Large intestine (tissue), 12 donors: ENCODE measurements at places on chromosomes 4 and X. TPM values are rescaled to one million over a fixed set of nuclear protein-coding genes. Genes with fewer than 3 reads are reported as not detected.

GRCh38 chr4:15648600-15648999 is 6.6 kb downstream of the FBXL5 start:
- DNase-seq: no peak

GRCh38 chr4:127400731-127401346 is 231.9 kb upstream of the INTU start:
- peak; percentile 29 for DNase-seq

SLC39A8 gene
- 8.0 TPM for polyA plus RNA-seq

GRCh38 chr4:33996075-33996718 is 2248.1 kb downstream of the ARAP2 start:
- no peak for DNase-seq

- no peak for DNase-seq
These were observed 427.4 kb downstream of the RAB28 start for GRCh38 chr4:13056630-13057189.

FANCB gene
- polyA plus RNA-seq: 1.4 TPM

GRCh38 chr4:2059046-2059725 is at the start of gene NAT8L:
Gene NAT8L, plus strand, starts transcription at chr4:2059327. Its CDS starts 185 bp downstream, at chr4:2059512.
- no peak for DNase-seq

DNA sequence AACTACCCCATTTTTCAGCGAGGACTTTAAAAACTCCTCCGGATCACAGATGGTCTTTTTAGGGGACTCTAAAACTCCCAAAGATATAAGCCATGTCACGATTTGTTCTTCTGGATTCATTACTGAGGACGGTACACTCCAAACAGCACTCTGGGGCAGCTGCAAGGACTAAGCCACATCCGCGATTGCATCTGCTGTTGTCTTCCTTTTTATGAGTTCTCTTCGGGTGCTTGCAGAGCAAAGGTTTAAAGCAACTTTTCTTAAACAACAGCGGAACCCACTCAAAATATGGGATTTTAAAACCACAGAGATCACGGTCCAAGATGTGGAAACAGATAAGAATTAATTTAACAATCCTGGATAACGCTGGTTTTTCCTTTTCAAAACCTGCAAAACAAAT is at the start of gene ARHGEF6:
Gene ARHGEF6 (minus strand): TSS at position 170 of the 400 bp plus-strand sequence. CDS start 50 bp downstream, at position 120.
- no peak for DNase-seq

HSFX1 gene
- polyA plus RNA-seq: 3.1 TPM

DNA sequence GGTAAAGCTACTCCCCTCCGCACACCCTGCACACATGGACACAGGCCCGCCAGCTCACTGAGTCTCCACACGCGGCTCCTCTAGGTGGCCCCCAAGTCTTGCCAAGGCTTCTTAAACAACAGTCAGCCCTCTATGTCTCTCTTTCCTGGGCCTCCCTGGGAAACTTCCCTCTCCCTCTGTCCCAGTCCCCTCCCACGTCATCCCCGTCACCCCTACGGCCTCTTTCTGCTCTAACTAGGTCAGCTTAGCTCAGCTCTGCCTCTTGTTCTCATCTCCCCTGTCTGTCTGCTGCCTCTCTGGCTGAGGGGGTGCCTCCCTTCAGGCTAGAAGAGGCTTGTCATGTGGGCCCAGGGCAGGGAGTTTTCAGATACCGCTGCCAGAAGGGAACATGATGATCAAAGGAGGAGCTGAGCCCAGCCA is 38.8 kb downstream of the SEPTIN6 start:
- DNase-seq: no peak

- DNase-seq: no peak
These were observed 11.6 kb downstream of the POLR2B start for GRCh38 chr4:56990109-56990905.

GRCh38 chr4:177964061-177964460 is 521.8 kb upstream of the AGA start:
- no peak for DNase-seq
